ENCODE measurements at places on chromosomes 3 and 15.

- no peak for DNase-seq
Measured at GRCh38 chr3:24316887-24317383, 177.7 kb downstream of the THRB start.

- DNase-seq, result no peak
Measured at GRCh38 chr3:9292516-9292915, 43.1 kb upstream of the SRGAP3 start.

GRCh38 chr3:4888913-4889846 is 90.1 kb upstream of the BHLHE40 start:
- DNase-seq, result no peak

DNA sequence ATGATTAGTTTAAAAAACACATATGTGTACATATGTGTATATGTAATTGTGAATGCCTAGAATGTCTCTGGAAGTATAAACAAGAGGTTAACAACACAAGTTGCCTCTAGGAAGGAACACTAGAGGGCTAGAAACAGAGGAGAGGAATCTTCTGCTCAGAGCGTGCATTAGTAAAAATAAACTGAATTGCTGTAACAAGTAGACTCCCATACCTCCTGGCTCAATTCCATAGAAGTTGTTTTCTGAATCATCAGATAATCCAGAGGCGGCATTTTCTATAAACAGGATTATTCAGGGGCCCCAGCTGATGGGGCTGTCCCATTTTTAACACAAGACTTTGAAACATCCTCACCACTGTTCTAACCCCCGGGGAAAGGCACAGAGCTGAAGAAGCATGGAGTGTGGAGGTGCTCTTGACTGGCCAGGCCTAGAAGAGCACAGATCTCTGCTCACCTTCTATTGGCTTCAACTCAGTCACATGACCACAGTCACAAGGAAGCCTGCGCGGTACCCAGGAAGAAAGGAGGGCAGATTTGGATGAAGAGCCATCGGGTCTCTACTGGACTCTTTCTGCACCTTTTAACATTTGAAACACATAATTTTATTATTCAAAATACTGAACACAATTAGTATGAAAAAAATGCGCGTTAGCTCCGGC is 145.7 kb downstream of the TLE3 start:
- DNase-seq, result no peak

DNA sequence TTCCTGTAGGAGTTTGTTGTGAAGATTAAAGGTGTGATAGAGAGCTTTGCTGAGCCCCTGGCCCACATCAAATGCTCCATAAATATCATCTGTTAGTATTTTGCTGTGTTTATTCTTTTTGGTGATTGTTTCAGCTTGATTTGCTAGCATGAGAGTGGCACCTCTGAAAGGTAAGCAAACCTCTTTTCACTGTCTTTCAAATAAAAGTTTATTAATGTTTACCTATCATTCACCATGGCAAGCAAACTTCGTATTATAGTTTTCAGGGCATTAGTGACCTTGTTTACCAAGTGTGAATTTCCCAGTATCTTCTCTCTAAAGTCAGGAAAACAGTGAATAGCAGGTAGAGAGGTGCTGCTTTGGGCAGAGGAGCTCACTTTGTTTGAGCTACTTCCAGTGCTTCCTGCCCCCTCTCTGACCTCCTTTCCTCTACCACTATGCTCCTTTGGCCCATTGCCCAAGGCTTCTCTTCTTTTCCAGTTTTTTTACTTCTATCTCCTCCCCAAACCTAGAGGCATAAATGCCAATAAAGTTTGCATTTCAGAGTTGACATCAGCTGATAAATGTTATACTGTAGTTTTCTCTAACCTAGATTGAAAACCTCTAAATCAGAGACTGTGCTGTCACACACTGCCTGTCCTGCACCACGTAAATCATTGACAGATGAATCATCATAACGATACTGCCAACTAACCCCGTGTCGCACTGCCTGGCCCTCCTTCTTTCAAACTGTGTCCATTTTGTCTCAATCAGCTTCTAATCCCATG is 569.0 kb downstream of the TUSC7 start:
- DNase-seq, result peak; percentile 18

GRCh38 chr3:106485217-106485616 is 616.4 kb upstream of the CBLB start:
- no peak for DNase-seq

GRCh38 chr3:42829083-42829627 is 19.9 kb downstream of the ACKR2 start:
- no peak for DNase-seq

GRCh38 chr15:72227192-72227586 is 3.8 kb downstream of the PKM start:
- DNase-seq, result no peak

DNA sequence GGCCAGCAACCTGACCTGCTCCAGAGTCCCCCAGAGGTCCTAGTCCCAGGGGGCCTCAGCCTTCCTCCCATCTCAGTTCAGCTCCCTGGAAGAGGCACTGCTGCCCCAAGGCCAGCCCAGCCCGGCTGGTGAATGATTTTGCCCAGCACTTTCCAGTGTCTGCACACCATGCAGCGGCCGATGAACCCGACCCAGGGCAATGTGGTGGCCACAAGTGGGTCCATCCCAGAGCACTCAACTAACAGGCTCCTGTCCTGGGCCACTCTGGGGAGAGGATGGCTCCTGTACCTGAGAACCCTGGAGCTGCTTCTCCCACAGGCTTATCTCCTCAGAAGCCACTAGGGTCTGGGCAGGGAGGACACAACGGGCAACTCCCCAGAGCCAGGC is 39.2 kb downstream of the PTPN23 start:
- DNase-seq, result no peak

GRCh38 chr3:89586676-89587075 is 479.3 kb downstream of the EPHA3 start:
- no peak for DNase-seq

GRCh38 chr3:186342197-186342596 is 19.8 kb downstream of the DGKG start:
- DNase-seq, result no peak

- DNase-seq, result no peak
Measured at GRCh38 chr3:149547954-149548668, 73.6 kb downstream of the TM4SF4 start.

GRCh38 chr3:34777386-34777785 is 861.9 kb upstream of the ARPP21 start:
- DNase-seq, result no peak

All from nephron progenitor cell (in vitro differentiated cells).